Naive thymus-derived CD8-positive, alpha-beta T cell (primary cell): ENCODE measurements at places on chromosomes 12 and 14. TPM values are rescaled to one million over a fixed set of nuclear protein-coding genes. Genes with fewer than 3 reads are reported as not detected.

TMCC3 gene
- polyA plus RNA-seq, result 5.7 TPM

- no peaks in the 10 kb centered on the region for H3K36me3 ChIP-seq
- H3K4me3 ChIP-seq, result no peak overlapping the region
- no peak overlapping the region for H3K27ac ChIP-seq
- peaks cover 4% of the 10 kb centered on the region for H3K4me1 ChIP-seq
- no peak for DNase-seq
These were observed 59.2 kb upstream of the ZDHHC17 start for GRCh38 chr12:76704693-76705092.

DNA sequence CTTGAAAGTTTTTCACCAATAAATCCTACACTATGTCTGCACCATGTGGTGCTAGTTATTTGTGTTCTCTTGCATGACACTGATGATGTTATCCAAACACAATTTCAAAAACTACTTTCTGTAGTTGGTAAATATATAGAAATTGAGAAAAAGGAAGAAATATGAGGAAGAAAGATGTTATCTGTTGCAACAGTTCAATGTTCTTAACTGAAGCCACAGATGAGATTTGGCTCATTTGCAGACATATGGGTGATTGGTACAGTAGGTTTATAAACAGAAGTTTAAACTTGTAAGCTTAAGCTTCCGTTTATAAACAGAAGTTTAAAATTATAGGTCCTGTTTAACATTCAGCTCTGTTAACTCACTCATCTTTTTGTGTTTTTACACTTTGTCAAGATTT lies at the start of gene CLEC12A:
Gene CLEC12A, plus strand, starts transcription at position 229 of the 400 bp plus-strand sequence. CDS start 188 bp downstream, outside the sequence.
- no peak for DNase-seq
- H3K4me3 ChIP-seq, result no peak within 1 kb of the TSS
- peaks cover 2% of the 10 kb centered on the region for H3K4me1 ChIP-seq
- peaks cover 5% of the 10 kb centered on the region for H3K27me3 ChIP-seq

DNA sequence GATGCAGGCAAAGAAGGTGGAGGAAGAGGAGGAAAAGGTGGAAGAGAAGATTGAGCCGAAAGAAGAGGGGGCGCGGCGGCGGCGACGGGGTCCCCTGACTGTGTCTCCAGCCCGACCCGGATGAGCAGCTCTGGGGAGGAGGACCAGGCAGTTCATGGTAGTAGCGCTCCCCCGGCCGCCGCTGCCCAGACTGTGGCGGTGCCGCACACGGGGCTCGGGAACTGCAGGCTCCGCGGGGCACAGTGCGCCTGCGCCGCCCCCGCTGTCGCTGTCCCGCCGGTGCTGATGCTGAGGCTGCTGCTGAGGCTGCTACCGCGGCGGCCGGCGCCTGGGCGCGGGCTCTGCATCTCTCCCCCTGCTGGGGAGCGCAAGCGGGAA lies at the start of gene KCNH5:
Gene KCNH5, minus strand, starts transcription at position 225 of the 378 bp plus-strand sequence. CDS start 272 bp downstream, outside the sequence.
- H3K36me3 ChIP-seq, result no peaks in the 10 kb centered on the region
- DNase-seq, result no peak
- H3K27me3 ChIP-seq, result peaks cover 52% of the 10 kb centered on the region
